ENCODE measurements at places on chromosomes 4 and X.

- DNase-seq: no peak
These were observed 4.1 kb downstream of the ENPEP start for GRCh38 chr4:110480031-110480549.

GRCh38 chrX:2500091-2500802, 529 bp downstream of the DHRSX start:
- DNase-seq: peak; percentile 24

- DNase-seq: peak; percentile 39
These were observed 100.1 kb downstream of the REPS2 start for GRCh38 chrX:17046478-17047097.

- DNase-seq: no peak
These were observed 41.8 kb downstream of the GPC4 start for GRCh38 chrX:133373386-133374079.

DNA sequence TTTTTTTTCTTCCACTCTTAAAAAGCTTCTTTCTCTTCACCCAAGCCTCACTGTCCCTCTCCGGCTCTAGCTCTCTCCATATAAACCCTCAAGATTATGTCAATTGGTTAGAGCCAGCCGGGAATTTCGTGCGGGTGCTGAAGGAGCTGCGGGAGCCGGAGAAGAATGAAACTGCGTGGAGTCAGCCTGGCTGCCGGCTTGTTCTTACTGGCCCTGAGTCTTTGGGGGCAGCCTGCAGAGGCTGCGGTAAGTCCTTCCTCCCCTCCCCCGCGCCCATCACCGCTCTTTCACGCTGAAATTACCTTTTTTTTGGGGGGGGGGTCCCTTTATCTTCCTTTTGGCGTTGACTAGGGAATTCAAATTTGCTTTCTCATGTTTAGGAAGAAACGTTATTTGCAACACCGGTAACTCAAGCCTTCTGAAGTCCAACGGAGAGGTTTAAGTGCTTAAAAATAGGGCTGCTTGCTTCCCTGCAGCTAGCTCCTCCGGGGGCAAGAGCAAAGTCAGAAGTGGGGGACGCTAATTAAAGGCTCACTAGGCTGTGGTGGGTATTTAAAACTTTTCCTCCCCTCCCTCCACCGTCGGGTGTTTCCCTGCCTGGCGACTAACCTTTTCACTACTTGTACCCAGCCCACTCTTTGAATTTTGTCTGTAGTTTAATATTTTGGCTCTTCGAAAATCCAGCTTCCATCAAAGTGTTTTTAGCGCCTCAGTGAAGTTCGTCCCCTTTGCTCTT, 491 bp downstream of the COL4A5 start:
- no peak for DNase-seq

GRCh38 chr4:152041295-152041694, 280.5 kb upstream of the GATB start:
- no peak for DNase-seq

DNA sequence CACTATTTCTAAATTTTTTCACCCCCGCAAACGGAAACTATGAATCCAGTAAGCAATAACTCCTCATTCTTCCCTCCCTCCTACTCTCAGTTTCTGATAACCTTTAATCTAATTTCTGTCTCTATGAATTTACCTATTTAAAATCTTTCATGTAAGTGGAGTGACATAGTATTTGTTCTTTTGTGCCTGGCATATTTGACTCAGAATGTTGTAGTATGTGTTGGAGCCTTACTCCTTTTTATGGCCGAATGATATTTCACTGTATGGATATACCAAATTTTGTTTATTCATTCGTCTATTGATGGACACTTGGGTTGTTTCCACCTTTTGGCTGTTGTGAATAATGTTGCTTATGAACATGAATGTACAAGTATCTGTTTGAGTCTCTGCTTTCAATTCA, 61.1 kb upstream of the C1GALT1C1 start:
- no peak for DNase-seq

GRCh38 chr4:62797221-62797620, 1597.1 kb downstream of the ADGRL3 start:
- no peak for DNase-seq

GRCh38 chr4:29770627-29771026, 949.5 kb upstream of the PCDH7 start:
- no peak for DNase-seq

DNA sequence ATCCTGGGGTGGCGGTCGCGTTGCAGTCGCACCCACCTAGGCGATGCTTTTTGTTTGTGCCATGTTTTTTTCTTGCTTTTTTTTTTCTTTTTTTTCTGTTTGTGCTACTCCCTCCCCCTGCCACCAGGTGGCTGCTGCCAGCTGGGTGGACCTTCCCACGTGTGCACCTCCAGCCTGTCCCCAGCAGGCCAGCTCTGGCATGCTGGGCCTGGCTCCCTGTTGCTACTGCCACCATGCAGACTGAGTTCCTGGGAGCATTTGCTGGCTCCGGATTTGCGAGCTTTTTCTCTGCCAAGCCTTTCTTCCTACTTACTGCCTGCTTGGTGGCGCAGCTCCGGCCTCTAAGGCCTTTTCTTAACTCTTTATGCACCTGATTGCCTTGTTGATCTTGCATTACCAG, 161.2 kb upstream of the WDFY3 start:
- DNase-seq: no peak

- no peak for DNase-seq
These were observed 165.3 kb downstream of the PJA1 start for GRCh38 chrX:68999931-69000330.

- no peak for DNase-seq
These were observed 114.1 kb upstream of the PPARGC1A start for GRCh38 chr4:24003926-24004325.

GRCh38 chrX:77426811-77427210, 20.4 kb upstream of the FGF16 start:
- no peak for DNase-seq

DNA sequence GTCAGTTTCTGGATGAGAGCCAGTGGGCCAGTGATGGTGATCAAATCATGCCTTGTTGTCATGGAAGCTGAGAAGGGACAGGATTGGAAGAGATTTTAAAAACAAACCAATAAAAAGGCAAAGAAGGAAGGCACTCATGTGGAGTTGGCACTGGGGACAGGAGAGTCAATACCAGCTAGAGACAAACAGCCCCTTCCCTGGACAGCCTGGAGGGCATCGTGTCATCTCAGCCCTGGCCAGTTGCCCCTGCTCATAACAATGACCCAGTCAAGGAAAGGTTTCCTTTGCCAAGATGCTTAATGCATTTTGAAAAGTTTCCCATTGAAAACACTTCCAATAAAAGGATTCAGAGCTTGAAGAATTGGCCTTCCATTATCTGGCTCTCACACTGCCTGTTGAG, 55.5 kb downstream of the SCML1 start:
- DNase-seq: no peak
